ENCODE measurements at places on chromosomes 7 and 10.

GRCh38 chr10:1923586-1923985 lies 186.3 kb upstream of the ADARB2 start:
- DNase-seq: no peak

DNA sequence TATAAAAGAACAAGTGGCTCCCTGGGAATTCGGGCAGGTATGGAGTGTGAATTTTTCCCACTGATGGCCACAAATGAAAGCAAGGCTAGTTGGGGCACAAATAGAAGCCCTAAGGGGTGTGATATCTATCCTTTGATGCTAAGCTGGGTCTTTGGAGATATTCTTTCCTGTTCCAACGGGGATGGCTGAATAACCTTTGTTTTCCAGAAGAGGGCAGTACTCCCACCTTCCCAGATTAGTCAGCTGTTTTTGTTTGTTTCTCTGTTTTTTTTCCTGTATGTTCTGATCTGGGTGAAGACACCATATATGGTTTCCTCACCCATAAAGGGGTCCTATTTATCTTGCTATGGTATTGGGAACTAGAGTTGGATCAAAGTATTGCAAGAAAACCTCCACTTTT lies 947.7 kb upstream of the SORCS1 start:
- DNase-seq: no peak

- no peak for DNase-seq
Measured at GRCh38 chr10:79181698-79182521, 113.1 kb downstream of the ZMIZ1 start.

- peak; percentile 51 for DNase-seq
Measured at GRCh38 chr7:47818796-47819606, 129.3 kb downstream of the PKD1L1 start.

DNA sequence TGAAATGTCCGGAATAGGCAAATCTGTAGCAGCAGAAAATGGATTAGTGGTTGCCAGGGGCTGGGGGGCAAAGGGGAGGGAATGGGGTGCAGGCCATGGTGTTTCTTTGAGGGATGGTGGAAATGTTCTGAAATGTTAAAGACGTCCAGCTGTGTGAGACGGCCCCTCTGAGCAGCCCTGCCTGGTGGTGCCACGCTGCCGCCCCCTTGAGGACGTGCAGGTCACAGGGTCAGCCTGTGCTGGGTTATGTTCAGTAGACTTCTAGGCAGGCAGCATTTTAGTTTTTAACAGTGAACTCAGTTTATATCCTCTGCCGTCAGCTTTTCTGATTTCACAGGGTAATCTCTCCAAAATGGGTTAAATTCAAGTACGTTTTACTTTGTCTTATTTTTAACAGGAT lies 9.4 kb downstream of the NUB1 start:
- peak; percentile 73 for DNase-seq

DNA sequence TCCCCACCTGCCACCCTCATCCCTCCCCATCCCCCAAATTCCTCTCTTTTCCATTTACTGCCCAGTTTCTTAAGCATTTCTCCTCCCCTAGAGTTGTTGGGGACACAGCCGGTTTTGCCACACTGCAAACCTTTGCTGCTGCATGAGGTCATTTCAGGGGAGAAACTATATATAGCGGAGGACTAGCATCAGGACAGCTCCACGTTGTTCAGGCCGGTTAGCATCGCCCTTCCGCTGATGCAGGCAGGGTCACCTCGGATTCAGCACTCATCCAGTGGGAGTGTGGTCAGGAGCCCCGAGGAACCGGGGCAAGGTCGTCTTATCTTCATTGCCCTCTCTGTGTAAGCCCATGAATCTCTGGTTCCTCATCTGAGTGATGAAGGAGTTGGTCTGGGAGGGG lies 15.6 kb downstream of the UBTD1 start:
- no peak for DNase-seq

GRCh38 chr7:46385662-46386309 lies 464.7 kb upstream of the IGFBP3 start:
- no peak for DNase-seq

GRCh38 chr7:41872966-41873365 lies 170.1 kb upstream of the INHBA start:
- no peak for DNase-seq

DNA sequence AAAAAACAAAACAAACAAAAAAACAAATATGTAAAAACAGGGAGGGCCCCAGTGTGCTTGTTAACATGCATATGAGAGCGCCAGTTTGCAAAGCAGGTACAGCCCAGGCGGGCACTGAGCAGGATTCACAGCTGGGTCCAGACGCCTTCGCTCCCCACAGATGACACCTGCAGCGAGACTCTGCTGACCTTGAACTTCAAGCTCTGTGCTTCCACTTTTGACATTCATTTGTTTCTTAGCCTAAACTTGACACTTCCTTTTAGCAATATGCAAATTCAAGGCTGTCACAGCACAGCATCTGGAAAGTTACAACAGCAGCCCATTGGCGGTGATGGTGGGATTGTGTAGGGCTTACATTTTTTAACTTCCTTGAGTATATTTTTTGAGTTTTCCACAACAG lies 88.8 kb upstream of the TNS3 start:
- no peak for DNase-seq

DNA sequence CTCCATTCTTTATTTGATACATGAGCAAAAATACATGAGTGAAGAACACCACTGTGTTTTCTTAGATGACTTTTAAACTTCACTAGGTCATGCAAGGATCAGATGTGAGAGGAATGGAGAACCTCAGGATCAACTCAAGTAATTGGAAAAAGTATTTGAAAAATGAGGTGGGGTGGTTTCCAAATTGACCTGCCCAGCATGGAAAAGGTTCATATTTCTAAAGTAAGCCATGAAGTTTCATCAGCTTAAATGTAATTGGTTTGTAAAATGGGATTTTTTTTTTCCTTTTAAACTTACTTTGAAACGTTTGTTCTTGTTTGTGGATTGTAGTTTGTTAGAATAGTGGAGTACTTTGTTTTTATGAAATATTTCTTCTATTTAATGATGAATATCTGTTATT lies 134.8 kb downstream of the MLLT10 start:
- DNase-seq: no peak

DNA sequence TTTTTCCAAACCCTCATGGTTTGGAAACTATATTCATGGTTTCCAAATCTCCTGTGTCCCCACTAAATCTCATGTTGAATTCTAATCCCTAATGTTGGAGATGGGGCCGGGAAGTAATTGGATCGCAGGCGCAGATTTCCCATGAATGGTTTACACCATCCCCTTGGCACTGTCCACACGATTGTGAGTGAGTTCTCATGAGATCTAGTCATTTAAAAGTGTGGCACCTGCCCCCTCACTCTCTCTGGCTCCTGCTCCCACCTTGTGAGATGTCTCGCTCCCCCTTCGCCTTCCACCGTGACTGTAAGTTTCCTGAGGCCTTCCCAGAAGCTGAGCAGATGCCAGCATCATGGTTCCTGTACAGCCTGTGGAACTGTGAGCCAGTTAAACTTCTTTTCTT lies 3.3 kb upstream of the MTPAP start:
- no peak for DNase-seq

- DNase-seq: no peak
Measured at GRCh38 chr7:420142-421093, 99.2 kb downstream of the PDGFA start.
